ENCODE measurements at places on chromosomes 7 and 10.
A peak's percentile ranks its signal among the peaks of the same experiment; 100 is the strongest.

- DNase-seq: no peak
Observed at GRCh38 chr7:106015381-106016218, 52.5 kb downstream of the CDHR3 start.

GRCh38 chr10:30834651-30835050 lies 197.0 kb downstream of the ZNF438 start:
- DNase-seq: no peak

DNA sequence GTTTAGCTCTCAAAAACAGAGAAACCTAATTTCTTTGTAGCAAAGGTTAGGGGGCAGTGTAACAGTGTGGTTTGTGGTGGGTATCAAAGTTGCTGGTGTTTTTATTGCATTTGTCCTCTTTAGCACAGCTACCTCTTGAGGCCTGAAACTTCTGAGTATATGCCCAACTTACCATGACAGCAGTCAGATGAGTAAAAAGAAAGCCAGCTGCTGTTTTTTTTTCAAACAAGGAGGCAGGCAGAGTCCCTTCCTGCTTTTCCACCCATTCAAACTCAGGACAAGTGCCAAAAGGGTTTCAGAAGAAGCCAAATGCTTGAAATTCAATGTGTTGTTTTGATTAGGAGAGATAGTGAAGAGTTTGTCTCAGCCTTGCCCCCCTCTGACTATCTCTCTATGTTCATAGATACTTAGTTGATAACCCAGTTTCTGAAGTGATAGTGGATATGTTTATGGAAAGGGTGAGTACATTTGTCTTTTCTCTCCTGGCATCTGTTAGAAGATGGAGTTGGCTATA lies 23.1 kb downstream of the GBF1 start:
- no peak for DNase-seq

DNA sequence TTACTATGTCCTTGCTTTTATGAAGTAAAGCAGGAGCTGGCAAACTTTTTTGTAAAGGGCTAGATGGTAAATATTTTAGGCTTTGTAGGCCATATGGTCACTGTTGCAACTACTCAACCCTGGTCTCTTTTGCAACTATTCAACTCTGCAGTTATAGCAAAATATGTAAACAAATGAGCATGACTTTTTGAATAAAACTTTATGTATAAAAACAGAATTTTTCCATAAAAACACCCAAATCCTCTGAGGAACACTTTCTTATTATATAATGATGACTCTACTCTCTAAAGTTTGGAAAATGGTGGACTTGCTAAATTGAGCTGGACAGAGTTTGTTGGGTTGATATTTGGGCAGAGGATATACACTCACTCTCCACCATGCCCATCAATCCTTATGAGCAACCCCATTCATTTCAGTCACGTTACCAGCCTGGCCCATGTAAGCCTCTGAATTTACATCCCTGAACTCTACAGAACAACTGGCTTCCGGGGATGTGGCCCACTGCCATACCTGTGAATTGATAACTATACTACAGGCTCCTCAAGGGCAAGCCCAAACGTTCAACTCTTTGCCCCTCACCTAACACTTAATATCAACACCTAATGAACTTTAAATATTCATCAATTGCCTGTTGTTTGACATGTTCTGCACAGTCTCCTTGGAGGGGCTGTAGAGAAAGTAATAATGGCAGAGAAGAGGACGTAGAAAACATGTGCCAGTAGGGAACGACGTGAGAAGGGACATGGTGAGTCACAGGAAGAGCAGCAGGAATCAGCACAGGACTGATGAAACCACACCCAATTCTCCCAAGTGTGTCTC lies 37.6 kb downstream of the SGMS1 start:
- DNase-seq: no peak

DNA sequence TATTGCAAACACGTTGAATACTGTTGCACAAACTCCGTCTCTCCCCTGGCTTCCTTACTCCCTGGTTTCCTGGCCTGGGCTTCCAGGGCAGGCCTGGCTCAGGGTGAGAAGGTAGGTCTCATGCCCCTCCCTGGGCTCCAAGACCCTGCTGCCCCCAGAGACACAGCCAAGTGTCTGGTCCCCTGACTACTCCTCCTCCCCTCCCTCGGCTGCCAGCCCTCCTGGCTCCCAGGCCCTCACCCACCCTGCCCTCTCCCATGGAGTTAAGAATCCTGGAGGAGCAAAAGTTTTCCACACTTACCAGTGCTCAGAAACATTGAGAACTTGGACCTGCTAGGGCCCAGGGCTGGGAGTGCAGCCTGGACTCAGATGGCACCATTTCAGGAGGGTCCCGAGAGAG lies 47.2 kb upstream of the RABGEF1 start:
- DNase-seq: no peak

DNA sequence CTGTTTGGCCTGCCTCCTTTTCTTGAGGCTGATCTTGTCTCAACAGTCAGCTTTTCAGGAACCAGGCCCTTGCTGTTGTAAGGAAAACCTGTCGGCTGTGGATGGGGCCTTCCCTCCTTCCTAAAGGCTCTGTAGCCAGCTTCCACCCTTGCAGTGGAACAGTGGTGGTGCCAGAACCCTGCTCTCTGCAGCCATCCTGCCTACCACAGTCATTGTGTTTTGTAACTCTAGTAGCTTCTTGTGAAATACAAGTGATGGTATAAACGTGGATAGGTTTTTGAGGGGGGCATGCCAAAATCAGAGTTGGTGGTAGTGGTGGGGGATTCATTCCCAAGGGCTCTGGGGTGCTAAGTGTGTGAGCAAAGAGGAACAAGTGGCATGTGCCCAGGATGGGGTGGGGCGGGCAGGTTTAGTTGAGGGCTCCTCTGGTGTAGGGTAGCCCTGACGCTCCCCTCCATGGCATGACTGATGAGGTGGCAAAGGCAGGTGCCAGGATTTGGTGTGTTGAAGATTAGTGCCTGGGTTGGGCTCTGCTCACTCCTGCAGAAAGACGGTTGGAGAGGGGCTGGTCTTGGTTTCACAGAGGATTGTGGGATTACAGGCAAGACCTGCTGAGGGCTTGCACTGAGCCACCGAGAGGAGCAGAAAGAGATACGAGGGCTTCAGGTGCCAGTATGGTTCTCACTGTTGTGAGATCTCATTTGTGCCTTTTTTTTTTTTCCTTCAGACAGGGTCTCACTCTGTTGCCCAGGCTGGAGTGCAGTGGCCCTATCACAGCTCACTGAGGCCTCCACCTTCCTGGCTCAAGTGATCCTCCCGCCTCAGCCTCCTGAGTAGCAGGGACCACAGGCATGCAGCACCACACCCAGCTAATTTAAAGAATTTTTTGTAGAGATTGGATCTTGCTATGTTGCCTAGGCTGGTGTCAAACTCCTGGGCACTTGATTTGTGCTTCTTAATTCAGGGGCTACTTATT lies 7.4 kb downstream of the TSPAN14 start:
- DNase-seq: no peak

DNA sequence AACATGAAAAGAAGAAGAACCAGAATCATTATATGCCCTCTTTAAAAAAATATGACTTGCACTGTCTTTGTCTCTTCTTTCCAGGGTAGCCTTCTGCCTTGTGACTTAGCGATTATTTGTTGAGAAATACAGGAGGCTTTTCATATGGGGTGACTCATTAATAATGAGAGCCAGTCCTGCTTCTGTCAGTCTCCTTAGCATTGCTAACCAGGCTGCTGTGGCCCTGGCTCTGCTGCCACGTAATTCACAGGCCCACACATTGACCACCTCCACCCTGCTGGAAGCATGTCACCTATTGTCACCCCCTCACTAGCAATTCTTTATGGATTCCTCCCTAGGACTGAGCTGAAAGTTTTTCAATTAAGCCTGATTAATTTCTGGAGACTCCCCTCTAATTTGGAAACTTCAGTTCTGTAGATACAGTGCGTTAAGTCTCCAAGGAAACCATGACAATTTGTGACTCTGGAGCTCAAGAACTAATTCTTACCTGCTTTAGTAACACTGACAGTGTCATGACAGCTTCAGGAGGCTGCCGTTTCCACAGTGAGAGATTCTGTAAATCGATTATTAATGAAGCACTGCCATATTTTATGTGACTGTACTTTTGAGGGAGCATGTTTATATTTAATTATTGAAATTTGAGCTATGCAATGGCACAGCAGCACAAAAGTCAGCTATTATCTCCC lies 267.9 kb upstream of the SP8 start:
- no peak for DNase-seq

GRCh38 chr7:137772748-137773147 lies 74.0 kb downstream of the DGKI start:
- no peak for DNase-seq

GRCh38 chr10:4514445-4515108 lies 311.4 kb upstream of the AKR1E2 start:
- peak; percentile 47 for DNase-seq

Data from upper lobe of left lung (tissue), 6 donors.